Activated T-helper 1 cell treated with anti-CD3 and anti-CD28 coated beads, Interleukin-12 subunit alpha, Interleukin-12 subunit beta, Interleukin-2, Interleukin-4 antibody, amounts not matched to agents 30 ng/mL and 10 ng/mL and 1 ng/mL, durations not matched to agents 14 hours and 24 hours and 36 hours (primary cell): ENCODE measurements at places on chromosomes 16 and 17.
A peak's percentile ranks its signal among the peaks of the same experiment; 100 is the strongest.

DNA sequence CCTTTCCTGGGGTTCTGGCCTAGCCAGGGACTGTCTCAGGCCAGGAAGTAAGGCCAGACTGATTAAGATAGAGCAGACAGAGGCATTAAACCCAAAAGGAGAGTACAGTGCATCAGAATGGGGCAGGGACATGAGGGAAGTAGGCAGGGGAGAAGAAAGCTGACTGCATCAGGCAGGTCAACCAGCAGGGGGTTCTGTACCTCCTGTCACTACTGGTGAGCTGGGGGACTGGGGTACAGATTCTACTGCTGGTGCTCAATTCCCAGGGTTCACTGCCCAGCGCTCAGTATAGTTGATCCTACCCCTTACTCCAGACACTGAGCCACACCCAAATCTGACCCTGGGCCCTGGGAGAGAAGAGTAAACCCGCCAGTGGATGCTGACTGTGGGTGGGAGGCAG lies 12.9 kb upstream of the MTMR4 start:
- no peak for DNase-seq

DNA sequence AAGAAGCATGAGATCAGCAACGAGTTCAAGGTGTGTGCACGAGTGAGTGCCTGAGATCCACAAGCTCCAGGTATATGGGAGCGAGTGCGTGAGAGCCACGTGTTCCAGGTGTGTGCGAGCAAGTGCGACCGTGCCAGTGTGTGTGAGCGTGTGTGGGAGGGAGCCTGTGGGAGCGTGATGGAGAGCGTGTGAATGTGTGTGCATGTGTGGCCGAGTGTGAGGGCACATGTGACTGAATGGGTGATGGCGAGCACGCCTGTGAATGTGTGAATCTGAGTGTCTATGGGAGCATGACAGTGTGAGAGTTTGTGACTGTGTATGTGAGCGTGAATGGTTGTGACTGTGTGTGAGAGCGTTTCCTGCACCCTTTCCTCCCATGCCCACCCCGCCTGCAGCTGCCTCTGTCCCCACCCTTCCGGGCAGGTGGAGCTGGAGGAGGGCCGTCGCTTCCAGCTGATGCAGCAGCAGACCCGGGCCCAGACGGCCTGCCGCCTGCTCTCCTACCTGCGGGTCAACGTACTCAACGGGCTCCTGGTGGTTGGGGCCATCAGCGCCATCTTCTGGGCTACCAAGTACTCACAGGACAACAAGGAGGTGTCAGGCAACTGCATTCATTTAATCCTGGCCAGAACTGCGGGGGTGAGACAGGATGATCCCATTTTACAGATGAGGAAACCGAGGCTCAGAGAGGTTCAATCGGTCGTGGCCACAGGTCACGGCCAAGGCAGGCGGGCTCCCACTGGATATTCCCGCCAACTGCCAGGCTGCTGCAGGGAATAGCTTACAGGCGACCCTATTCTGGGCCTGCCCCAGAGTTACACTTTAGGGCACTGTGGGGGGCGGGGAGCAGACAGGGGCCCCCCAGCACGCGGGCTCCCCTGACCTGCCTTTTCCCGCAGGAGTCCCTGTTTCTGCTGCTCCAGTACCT lies 3.7 kb downstream of the TMC8 start:
- DNase-seq: peak; percentile 70

DNA sequence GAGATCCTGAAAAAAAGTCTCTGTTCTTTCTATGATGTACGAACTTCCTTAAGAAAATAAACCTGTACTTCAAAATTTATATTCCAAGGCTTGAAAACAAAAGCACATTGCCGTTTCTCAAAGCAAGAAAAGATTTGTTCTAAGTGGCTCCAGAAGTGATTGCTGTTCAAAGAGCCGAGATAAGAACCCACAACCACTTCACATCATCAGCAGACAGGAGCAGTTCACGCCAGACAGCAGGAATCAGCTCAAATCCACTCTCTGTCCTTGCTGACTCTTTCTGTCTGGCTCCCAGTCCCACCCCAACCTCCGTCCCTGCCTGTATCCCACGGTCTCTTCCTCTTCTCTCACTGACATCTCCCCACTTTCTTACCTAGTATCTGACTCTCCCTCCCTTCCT lies 85.0 kb upstream of the MYOCD start:
- no peak for DNase-seq

- DNase-seq: no peak
Observed at GRCh38 chr17:13460261-13461000, 141.3 kb downstream of the HS3ST3A1 start.

GRCh38 chr17:72345088-72345487 lies 224.3 kb downstream of the SOX9 start:
- DNase-seq: no peak

GRCh38 chr16:89931964-89932363 lies 8.8 kb downstream of the TUBB3 start:
- DNase-seq: no peak

DNA sequence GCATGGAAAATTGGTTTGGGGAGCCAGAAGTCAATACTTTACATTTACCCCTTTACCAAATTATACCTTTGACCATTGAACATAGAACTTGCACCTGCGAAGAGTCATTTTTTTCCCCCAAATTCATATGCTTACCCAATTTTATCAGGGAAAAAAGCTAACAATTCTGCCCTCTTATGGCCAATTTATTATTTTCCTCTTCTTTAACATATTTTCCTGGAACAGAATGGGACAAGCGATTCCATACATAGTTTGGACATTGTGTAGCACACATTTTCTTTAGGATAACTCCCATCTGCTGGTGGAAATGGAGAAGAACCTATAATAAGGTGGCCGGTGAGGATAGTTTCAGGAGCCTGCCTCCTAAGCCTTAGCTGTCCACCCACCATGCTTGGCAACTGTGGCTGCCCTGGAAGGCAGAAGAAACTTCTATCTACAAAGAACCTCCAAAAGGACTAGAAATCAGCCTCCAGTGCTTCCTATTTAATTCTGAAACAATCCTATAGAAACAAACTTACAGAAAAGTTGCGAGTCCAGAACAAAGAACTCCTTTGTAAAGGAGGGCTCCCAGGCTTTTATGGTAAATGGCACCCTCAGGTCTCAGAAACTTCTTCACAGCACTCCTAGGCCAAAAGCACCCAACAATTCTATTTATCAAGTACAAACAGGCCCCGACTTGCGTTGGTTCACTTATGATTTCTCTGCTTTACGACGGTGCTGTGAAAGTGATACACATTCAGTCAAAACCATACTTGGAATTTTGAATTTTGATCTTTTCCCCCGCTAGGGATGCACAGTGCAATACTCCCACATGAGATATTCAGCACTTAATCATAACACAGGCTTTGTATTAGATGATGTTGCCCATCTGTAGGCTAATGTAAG lies 64.1 kb upstream of the CACNG4 start:
- DNase-seq: no peak

DNA sequence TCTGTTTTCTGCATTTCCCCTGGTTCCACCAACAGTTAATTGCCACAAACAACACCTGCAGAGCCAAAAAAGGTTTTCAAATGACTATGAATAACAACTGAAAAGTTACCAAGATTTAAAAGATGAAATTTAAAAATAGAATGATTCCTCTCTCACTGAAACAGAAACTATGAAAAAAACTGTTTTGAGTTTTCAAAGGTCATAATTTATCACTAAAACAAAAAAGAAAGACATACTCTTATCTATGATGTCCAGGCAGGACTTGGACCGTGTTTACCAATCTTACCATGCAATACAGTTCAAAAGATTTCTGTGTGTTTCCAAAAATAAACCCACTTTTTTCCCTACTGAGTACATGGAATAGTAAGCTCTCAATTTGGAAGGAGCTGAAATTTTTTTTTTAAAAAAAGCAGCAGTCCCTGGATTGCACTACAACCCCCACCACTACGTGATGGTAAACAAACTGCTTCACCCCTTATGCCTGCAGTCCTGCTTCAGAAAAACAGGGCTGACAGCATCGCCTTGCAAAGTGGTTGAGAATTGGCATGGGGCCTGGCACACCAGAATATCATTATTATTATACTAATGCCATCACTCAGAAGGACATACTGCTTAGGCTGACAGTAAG lies 8.5 kb downstream of the TXNDC11 start:
- no peak for DNase-seq

- DNase-seq: no peak
Observed at GRCh38 chr17:79667746-79668145, 56.9 kb upstream of the RBFOX3 start.
